ENCODE measurements at places on chromosomes 4 and X.

DNA sequence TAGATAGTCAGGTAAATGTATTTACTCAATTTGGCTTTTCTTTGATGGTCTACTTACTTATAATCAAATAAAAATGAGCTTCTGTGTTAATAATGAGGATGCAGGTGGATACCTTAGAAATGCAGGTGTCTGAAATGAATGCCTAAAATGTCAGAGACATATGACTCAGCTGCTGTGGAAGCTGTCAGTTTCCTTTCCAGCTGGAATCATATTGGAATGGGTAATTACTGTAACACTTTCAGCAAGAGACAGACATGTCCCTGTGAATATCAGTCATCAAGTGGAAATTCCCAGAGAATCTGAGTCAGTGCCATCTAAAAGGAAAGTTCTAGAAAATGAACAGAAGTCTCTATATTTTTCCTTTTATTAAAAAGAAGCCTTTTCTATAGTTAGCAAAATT lies 783.0 kb upstream of the AADAT start:
- DNase-seq: no peak

DNA sequence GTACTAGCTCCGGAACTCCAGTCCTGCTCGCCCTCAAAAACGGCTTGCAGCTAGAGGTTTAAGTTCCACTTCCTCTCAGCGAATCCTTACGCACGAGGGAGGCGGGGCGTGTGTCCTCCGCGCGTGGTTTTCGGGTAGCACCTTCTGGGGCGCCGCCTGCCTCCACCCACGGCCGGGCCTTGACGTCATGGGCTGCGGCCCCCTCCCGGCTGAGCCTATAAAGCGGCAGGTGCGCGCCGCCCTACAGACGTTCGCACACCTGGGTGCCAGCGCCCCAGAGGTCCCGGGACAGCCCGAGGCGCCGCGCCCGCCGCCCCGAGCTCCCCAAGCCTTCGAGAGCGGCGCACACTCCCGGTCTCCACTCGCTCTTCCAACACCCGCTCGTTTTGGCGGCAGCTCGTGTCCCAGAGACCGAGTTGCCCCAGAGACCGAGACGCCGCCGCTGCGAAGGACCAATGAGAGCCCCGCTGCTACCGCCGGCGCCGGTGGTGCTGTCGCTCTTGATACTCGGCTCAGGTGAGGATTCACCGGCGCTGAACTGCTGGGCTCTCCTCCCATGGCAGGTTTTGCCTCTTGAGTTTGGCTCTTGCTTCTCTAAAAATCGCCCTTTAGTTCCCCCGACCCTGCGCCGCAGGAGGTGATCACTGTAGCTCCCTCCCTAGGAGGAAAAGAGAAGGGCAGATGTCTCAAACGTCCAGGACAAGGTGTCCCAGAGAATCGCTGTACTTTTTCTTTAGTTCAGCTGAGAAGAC lies at the start of gene AREG:
Gene AREG, plus strand, starts transcription at position 246 of the 752 bp plus-strand sequence. Its CDS starts 210 bp downstream, at position 456.
- DNase-seq: peak; percentile 0

DNA sequence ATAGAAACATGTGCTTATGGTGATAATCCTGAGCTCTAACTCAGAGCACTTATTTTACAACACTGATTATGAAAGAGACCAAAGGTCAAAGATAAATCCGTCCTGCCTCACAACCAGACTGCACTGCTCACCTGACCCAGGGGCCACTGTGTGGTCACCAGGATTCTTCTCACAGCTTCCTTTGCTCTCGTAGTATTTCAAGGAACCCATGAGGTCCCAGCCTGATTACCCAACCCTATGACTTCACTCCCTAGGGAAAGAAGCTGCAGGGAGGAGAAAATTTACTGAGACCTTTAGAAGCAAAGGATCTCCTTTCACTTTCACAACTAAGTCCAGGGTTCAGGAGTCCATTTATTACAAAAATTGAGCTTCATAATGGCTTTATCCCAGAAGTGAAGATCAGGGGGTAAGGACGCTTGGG lies 9.6 kb downstream of the SLC25A5 start:
- DNase-seq: peak; percentile 1

GRCh38 chr4:36753048-36753447 lies 471.6 kb downstream of the DTHD1 start:
- DNase-seq: no peak

DNA sequence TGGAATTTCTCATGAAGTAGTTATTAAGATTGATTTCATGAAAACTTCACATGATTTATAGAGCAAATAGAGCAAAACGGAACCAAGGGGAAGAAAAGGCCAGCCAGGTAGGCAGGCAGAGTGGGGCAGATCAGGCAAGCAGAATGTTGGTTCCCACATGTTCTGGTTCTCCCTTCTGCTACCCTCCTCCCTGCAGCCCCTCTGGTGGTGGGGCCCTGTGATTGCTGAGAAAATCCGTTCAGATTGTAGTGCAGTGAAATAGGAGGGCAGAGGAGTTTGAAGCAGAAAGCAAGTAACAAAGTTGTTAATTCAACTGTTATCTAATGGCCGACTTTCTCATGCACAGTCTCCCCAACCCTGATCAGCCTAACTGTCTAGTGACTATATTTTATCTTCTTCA lies 185.3 kb downstream of the MID1IP1 start:
- no peak for DNase-seq

- DNase-seq: peak; percentile 12
Measured at GRCh38 chrX:107700317-107700774, 72.0 kb downstream of the PRPS1 start.

DNA sequence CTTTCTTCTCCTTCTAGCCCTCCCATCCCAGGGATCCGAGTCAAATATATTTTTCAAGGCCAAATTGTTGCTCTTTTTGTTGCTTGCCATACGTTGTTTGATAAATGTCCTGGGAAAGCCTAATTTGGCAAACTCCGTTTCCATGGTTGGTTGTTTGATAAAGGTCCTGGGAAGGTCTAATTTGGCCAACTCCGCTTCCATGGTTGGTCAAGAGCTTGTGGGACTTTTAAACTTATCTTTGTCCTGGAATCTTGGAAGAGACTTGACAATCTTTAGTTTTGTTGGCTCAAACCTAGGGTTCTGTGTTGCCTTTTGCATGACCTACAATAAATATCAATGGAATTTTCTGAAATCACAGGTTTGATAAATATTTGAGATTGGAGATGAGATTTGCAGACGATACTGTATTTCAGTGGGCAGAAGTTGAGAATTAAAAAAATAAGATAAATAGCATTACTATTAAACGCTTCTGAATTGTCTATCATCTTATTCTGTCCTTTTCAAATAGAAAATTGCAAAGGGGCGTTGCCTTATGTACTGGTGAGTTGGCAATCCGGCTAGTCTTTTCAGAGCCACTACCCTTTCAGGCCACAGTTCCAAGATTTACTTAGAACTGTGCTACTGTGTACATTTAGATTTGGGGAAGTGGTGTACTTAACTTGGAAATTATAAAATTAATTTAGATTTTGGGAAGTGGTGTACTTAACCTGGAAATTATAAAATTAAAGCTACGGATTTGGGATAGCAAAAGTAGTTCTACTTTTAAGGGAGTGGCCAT lies 804 bp downstream of the OSTC start:
- DNase-seq: no peak

DNA sequence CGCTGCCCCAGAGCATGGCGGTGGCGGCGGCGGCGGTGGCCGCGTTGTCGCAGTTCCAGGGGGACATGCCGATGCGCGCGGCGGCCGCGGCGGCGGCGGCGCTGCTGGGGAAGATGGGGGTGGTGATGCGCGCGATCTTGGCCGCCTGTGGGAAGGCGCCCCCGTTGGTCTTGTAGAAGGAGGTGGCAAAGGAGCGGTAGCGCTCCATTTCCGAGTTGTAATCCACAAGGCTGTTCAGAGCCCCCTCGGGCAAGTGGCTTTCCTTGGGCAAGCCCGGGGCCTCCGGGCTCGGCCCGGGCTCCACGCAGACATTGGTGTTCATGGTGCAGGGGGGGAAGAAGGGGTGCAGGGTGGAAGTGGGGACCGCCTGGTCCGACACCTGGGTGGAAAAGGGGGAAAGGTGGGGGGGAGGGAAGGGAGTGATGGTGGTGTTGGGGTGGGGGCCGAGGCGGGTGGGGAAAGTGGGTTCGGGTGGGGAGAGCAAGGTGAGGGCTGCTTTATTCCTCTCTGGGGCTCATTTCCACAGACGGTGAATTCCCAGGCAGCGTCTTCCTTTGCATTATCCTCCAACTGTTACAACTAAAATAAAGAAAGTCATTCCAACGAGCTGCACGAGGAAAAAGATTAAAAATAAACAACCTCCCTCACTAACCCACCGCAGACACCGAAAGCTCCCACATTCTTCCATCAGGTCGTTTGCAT lies 3.1 kb downstream of the CXXC4 start:
- DNase-seq: peak; percentile 2

DNA sequence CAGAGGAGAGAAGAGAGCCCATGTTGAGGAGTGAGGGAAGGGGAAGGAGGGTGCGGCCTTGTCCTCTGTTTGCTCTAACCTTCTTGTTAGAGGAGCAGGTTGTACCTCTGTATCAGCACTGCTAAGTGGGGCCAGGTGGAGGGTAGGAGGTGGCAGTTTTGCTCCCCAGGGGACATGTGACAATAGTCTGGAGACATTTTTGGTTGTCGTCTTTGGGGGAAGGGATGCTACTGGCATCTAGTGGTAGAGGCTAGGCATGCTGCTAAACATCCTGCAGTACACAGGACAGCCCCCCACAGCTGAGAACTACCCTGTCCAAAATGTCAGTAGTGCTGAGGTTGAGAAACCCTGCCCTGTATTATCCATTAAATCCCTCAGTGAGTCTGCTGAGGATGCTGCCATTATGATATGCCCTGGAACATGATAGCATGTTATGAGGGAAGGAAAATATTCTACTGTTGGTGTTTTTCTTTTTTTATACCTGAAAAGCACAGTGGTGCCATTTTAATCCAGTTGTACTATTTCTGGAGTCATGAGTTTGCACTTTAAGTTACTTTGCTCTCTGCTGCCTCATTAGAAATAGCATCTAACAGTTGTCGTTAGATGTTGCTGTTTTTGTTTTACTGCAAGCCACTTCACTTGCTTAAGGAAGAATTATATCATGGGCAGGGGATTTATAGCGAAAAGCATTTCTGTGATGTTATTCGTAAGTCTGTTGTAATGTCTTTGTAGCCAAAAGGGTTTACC lies 90.6 kb downstream of the LRP2BP start:
- DNase-seq: peak; percentile 58

GRCh38 chr4:151694961-151695720 lies 65.7 kb downstream of the GATB start:
- no peak for DNase-seq

DNA sequence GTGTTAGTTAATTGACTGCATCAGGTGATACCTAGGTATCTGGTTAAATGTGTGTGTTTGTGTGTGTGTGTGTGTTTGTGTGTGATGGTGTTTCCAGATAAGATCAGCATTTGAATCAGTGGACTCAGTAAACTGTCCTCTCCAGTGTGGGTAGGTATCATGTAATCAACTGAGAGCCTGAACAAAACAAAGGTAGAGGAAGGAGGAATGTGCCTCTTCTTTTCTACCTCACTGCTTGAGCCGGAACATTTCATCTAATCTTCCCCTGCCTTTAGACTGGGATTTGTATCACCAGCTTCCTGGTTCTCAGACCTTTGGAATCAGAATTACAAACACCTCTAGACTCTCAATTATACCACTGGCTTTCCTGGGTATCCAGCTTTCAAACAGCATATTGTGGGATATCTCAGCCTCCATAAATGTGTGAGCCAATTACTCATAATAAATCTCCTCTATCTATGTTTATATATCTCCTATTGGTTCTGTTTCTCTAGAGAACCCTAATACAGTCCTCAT lies 120.5 kb downstream of the TBCK start:
- no peak for DNase-seq

- no peak for DNase-seq
Measured at GRCh38 chr4:74284053-74284452, 24.2 kb upstream of the EPGN start.

DNA sequence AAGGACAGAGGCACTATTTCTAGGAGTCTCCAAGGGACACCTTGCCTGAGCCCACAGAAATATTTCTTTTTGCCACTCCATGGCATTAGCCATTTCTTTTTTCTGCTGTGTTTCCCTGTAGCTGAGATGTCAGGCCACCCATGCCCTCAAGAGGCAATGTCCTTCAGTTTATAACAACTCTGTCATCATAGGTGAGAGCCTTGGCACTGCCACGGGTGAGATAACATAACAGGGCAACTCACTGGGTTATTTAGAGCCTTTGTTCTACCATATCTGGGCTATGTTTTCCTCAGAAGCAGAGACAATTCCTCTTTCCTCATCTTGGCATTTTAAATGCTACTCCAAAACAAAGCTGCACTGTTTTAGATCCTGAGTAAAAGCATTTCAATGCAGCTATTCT lies 99.9 kb upstream of the MAOA start:
- no peak for DNase-seq

DNA sequence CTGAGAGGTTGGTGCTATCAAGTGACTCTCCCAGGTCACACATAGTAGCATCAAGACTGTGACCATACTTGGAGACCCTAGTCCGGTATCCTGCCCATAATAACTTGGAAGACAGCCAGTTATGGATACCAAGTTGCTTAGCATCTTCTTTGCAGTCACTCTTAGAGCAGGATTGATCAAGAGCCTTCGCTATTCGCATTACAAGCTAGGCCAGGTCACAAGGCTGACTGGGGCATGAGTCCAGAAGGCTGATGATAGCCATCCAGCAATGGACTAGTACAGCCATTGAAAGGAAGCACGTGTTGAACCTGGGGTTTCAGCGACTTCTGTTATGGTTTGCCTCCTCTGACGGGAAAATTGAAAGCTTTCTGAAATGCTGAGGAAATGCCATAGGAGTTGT lies 157.6 kb downstream of the POLA1 start:
- no peak for DNase-seq

DNA sequence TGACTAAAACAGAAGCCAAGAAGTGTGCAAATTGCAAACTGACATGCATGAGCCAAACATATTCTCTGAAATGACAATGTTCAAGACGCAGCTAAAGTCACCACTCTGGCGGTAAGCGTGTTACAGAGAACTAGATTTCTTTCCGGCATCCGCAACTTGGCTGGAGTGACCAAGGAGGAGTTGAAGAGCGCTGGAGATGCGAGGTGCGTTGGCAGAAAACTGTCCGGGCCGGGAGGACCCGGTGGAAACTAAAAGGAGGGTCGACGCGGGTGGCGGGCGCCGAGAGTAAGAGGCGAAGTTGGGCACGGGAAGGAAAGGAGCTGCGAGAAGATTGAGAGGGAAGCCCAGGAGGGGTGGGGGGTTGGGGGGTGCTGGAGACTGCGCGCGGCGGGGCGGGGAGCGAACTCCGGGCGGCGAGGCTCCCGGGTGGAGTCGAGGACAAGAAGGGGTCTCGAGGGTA lies 807 bp downstream of the SEL1L3 start:
- DNase-seq: no peak
